Lower leg skin (tissue), 4 donors: ENCODE measurements at places on chromosomes 16 and 17.

DNA sequence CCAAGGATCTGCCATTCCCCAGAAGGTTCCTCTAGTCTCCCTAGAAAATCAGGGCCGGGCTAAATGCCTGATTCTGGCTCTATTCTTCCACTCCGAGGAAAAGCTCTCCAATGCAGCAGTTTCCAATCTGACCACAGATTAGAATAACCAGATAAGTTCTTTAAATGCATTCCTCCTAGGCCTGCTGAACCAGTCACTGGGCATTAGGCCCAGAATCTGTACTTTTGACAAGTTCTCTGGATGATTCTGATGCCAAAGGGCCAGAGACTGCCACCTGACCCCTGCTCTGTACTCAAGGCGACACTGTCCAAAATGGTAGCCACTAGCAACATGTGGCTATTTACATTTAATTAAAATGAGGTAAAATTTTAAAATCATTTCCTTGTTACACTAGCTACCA lies 22.3 kb downstream of the MAP3K14 start:
- DNase-seq: no peak

- DNase-seq: no peak
These were observed 4.3 kb upstream of the MBTPS1 start for GRCh38 chr16:84121007-84121406.

DNA sequence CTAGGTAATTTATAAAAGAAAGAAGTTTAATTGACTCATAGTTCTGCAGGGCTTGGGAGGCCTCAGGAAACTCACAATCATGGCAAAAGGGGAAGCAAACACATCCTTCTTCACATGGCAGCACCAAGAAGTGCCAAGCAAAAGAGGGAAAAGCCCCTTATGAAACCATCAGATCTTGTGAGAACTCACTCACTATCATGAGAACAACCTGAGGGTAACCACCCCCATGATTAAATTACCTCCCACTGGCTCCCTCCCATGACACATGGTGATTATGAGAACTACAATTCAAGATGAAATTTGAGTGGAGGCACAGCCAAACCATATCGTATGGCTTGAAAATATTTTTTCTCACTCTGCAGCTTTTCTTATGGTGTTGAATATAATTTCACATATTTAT lies 151.7 kb downstream of the ANKFN1 start:
- DNase-seq: no peak

DNA sequence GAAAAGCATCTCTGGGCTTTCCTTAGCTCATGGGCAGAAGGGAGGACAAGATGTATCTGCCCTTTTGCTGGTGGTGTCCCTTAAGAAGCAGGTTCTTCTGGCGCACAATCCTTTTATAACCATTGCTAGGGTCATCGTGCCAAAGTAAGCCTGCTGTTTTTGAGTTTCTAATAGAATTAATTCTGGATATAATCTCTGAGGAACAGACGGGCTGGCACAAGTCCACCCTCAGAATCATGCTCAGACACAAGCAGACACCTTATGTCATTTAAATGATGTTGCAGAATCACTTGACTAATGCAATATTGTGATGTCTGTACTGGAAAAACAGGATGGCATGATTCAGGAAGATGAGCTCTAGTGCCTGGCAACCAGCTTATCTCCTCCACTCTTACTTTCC lies 18.8 kb upstream of the MMD start:
- no peak for DNase-seq
